ENCODE measurements at places on chromosomes 2 and 18. TPM values are rescaled to one million over a fixed set of nuclear protein-coding genes. Genes with fewer than 3 reads are reported as not detected.

GRCh38 chr2:235594041-235594440 lies 100.2 kb downstream of the AGAP1 start:
- no peak overlapping the region for H3K4me3 ChIP-seq
- H3K27me3 ChIP-seq: no peaks in the 10 kb centered on the region
- no peaks in the 10 kb centered on the region for H3K4me1 ChIP-seq

- H3K36me3 ChIP-seq: no peaks in the 10 kb centered on the region
- no peak overlapping the region for H3K27ac ChIP-seq
- H3K4me1 ChIP-seq: peaks cover 10% of the 10 kb centered on the region
- H3K4me3 ChIP-seq: no peak overlapping the region
Measured at GRCh38 chr2:62744603-62745002, 39.1 kb downstream of the EHBP1 start.

Gene SCG2
- total RNA-seq: 0.14 TPM

DNA sequence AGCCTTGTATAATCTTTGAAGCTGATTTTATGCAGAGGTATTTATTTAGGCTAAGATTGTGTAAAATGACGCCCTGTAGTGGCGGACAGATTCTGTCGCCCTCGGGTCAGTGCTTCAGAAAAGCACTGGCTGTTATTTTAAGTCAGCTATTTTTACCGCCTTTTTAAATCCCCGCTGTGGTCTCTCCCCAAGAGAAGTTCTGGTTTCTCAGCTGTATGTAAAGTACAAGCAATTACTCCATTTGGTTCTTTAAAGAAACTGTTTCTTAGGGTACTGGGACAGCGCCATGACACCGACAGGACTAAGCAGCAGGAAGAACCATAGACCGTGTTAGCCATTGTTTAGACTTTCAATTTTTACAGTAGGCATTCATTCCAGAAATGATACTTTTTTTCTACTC lies 65.0 kb downstream of the UGGT1 start:
- H3K27me3 ChIP-seq: no peaks in the 10 kb centered on the region
- H3K4me1 ChIP-seq: no peaks in the 10 kb centered on the region
- no peak overlapping the region for H3K27ac ChIP-seq
- H3K36me3 ChIP-seq: no peaks in the 10 kb centered on the region
